ENCODE measurements at places on chromosomes 12 and 14. TPM values are rescaled to one million over a fixed set of nuclear protein-coding genes. Genes with fewer than 3 reads are reported as not detected.

The BATF gene
- total RNA-seq: 1.8 TPM

The GPRC5D gene
- 0.25 TPM for total RNA-seq

The RNASE7 gene
- total RNA-seq: not detected

The SLC5A8 gene
- not detected for total RNA-seq

The RNASE12 gene
- total RNA-seq: not detected

The PRB2 gene
- not detected for total RNA-seq

The UBR7 gene
- total RNA-seq: 49.1 TPM

The NKX2-1 gene
- not detected for total RNA-seq

The ITGB7 gene
- total RNA-seq: 1.5 TPM

The IAPP gene
- not detected for total RNA-seq
